Ovary (tissue), 10 donors: ENCODE measurements at places on chromosomes 13 and 19. TPM values are rescaled to one million over a fixed set of nuclear protein-coding genes. Genes with fewer than 3 reads are reported as not detected.

Gene MAST3
- total RNA-seq = 12.2 TPM

- no peaks in the 10 kb centered on the region for H3K36me3 ChIP-seq
- no peaks in the 10 kb centered on the region for H3K27me3 ChIP-seq
Observed at GRCh38 chr13:111388851-111389500, 68.5 kb downstream of the TEX29 start.

DNA sequence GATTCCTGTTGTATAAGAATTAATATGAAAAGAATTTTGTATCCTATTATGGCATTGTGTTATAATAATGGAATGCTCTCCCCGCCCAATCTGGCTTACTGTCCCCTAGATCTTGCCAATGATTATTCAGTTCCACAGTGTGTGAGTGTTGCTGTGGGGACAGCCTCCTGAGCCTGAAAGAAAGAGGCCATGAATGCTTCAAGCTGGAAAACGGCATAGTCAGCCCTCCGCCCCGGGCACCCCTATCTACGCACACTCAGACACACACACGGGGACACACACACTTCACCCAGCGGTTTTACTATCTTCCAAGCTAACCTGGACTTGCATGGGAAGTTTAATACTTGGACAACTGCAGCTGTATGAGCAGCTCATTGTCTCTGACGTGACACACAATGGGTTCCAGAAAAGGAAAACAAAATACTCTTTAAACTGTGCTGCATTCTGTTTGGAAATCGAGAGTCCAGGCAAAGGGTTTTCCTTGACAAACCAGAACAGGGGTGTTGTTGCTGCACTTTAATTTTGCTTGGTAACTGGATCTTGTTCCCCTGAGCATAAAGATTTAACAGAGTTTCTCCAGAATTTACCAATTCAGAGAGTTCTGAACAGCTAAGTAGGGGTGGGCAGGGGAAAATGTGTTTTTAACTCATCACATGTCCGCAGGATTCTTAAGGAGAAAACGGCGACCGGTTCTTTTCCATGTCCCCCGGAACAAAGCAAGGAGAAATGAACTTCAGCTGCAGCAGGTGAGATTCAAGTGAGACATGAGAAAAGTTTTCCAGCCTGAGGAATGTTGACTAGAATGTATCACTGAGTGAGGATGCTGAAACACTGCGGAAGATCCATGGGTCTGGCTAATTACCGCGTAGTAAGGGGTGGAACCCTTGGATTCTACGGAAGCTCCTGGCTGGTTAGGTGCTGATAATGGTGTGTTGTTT is 472.9 kb downstream of the FOXO1 start:
- no peaks in the 10 kb centered on the region for H3K27me3 ChIP-seq
- no peak overlapping the region for H3K27ac ChIP-seq
- no peaks in the 10 kb centered on the region for H3K36me3 ChIP-seq
- DNase-seq = no peak
- peaks cover 8% of the 10 kb centered on the region for H3K4me1 ChIP-seq

- H3K4me1 ChIP-seq = peaks cover 10% of the 10 kb centered on the region
- no peaks in the 10 kb centered on the region for H3K36me3 ChIP-seq
- peak overlapping the region; percentile 51 for H3K4me3 ChIP-seq
- peak; percentile 88 for DNase-seq
- no peaks in the 10 kb centered on the region for H3K27me3 ChIP-seq
Observed at GRCh38 chr19:48637948-48638830, 1.0 kb upstream of the DBP start.

DNA sequence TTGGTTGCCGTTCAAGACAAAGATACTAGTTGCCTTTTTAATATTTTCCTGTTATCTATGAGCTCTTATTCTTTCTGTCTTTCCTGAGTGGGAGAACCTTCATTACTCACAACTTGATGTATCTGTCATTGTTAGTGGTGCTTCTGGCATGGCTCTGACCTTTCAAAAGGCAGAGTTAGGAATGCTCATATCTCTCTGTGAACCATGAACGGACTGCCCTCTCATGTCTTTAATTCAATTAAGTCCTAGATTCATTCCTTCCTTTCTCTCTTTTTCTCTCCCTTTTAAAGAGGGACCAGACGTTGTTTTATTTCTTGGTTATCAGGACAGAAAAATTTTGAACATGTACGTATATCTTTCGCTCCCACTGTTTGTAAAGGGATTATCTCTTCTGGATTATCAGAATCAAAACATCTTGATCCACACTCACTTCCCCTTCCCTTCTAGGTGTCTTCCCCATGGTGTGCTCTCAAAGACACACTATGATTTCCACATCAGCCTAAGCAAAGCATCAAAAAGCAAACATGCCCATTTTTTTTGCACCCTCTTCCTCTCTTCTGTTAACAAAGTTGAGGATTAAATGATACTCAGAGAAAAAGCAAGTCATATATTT is 90.3 kb downstream of the LRCH1 start:
- no peak overlapping the region for H3K27ac ChIP-seq
- H3K36me3 ChIP-seq = no peaks in the 10 kb centered on the region
- peaks cover 22% of the 10 kb centered on the region for H3K4me1 ChIP-seq
- H3K27me3 ChIP-seq = no peaks in the 10 kb centered on the region
- H3K4me3 ChIP-seq = no peak overlapping the region

Gene GFY
- not detected for total RNA-seq

GRCh38 chr19:10283301-10284064 is 3.3 kb upstream of the ICAM4 start:
- H3K4me3 ChIP-seq = no peak overlapping the region
- no peak overlapping the region for H3K27ac ChIP-seq
- no peaks in the 10 kb centered on the region for H3K27me3 ChIP-seq
- no peaks in the 10 kb centered on the region for H3K36me3 ChIP-seq

Gene DIAPH3
- 0.37 TPM for total RNA-seq

- H3K4me3 ChIP-seq = no peak overlapping the region
- no peak overlapping the region for H3K27ac ChIP-seq
- DNase-seq = no peak
- no peaks in the 10 kb centered on the region for H3K4me1 ChIP-seq
Observed at GRCh38 chr13:52711286-52711685, 28.3 kb downstream of the CNMD start.

- H3K4me1 ChIP-seq = no peaks in the 10 kb centered on the region
- H3K4me3 ChIP-seq = no peak overlapping the region
- no peak overlapping the region for H3K27ac ChIP-seq
- H3K27me3 ChIP-seq = no peaks in the 10 kb centered on the region
Observed at GRCh38 chr19:28544451-28545261, 668.3 kb downstream of the UQCRFS1 start.

DNA sequence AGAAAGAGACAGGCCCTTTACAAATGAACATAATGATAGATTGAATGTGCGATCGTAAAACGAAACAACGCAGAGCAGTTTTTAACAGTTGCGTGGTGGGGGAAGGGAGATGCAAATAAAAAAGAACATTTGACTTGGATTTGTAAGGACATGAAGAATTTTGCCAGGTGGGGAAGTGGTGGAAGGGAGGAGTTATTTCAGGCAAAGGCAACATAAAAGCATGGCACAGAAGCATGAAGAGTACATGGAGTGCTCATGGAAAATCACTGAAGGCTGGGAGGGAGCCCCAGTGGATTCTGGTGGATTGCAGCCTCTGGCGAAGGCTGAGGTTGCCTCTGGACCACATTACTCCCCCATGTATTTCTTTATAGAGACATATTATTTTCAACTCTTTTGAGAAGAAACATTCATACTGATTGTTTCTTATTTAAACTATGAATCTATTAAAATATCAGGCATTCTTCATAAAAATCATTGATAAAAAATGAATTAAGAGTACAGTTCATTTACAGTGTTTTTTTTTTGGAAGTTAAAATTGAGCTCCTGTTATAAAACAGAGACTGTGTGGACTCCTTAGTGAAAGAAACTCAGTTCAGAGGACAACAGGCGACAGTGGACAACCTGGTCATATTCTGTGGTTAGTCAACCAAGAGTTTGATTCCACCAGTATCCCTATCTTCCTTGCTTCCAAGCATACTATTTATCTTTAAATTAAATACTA is 57.5 kb downstream of the STARD13 start:
- peaks cover 7% of the 10 kb centered on the region for H3K4me1 ChIP-seq
- no peak overlapping the region for H3K27ac ChIP-seq
- no peak overlapping the region for H3K4me3 ChIP-seq
- H3K27me3 ChIP-seq = no peaks in the 10 kb centered on the region
- no peak for DNase-seq

Gene PDE4C
- total RNA-seq = 1.1 TPM
